Posterior vena cava (tissue), 2 donors: ENCODE measurements at places on chromosomes 7 and 10. TPM values are rescaled to one million over a fixed set of nuclear protein-coding genes. Genes with fewer than 3 reads are reported as not detected.
A peak's percentile ranks its signal among the peaks of the same experiment; 100 is the strongest.

DNA sequence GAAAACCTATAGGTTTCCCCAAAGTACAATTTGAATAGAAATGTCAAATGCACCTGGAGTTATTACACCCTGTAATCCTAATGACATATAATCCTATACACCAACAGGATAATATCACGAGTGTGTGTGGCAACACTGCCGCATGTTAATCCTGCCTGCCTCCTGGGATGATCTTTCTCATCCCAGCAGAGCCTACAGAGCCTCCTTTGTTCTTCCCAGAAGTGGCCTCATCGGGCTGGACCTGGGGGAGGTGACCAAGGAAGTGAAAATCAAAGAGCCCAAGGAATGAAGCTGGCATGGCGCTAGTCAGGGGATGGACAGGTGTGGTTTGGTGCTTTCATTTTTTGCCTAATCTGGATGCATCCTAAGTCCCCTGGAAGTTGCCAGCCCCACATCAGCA lies 29.5 kb upstream of the LEP start:
- no peak for DNase-seq

Gene AMZ1
- 1.1 TPM for total RNA-seq

Gene STN1
- 18.2 TPM for total RNA-seq

GRCh38 chr10:86168256-86168655 lies 198.3 kb downstream of the GRID1 start:
- peak; percentile 62 for DNase-seq

- DNase-seq: no peak
Observed at GRCh38 chr7:23474829-23475575, 4.7 kb upstream of the IGF2BP3 start.

Gene NANOS1
- total RNA-seq: 1.5 TPM

DNA sequence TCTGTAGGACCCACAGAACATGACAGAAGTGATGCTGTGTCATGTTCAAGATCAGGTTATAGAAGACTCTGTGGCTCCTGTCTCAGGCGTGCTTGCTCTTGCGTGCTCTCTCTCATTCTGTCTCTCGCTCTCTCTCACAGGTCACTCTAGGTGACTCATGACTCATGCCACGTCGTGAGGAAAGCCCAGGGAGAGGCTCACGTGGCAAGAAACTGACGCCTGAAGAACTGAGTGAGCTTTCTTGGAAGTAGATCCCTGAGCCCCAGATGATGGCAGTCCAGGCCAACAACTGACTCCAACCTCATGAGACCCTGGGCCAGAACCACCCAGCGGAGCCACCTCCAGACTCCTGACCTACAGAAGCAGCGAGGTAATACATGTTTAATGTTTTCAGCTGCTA lies 103.3 kb downstream of the DNMBP start:
- no peak for DNase-seq

DNA sequence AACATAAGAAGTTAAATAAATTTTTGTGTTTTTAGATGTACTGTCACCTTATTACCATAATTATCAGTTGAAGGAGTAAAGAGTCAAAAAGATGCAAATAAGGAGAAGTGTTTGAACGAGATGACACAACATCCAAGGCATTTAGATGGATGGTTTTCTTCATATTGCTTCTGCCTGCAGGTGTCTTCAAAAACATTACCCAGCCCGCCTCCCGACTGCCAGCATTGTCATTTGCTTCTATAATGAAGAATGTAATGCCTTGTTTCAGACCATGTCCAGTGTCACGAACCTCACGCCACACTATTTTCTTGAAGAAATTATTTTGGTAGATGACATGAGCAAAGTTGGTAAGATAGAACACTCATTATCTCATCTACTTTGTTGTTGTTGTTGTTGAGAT lies 26.6 kb downstream of the GALNTL5 start:
- DNase-seq: no peak

GRCh38 chr7:39468261-39468660 lies 97.9 kb upstream of the YAE1 start:
- DNase-seq: no peak

DNA sequence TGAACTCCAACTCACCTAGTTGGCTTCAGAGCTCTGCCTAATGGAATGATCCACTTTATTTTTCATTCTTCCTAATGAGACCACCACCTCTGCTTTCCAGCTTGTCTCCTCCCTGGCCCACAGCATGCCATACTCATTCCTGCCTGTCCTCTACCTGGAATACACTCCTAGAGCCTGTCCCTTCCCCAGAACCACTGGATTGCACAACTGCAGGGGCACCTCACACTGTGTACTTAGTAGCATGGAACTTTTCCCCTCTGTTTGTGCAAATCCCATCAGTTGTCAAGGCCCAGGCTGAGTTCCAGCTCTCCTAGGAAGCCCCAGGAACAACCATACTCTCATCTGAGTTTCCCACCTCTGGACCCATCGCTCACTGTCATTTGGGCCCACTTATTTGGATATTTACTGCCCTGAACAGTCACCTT lies 15.6 kb downstream of the ALDH18A1 start:
- DNase-seq: no peak

DNA sequence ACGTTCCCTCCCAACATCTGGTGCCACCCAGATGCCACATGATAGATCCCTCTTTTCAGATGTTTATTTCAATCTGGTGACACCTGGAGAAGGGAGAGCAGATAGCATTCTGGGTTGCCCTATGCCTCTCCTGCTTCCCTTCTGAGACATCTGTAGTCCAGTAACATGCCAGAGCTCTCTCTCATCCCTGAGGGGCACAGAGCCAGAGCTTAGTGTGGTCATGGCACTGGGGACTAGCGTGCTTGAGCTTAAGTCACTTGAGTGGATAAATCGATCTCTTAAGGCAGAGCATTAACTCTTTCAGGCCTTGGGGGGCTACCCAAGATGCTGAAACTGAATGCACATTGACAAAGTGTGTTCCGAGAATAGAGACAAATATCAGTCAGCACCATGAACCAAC lies 47.9 kb downstream of the WNT2 start:
- no peak for DNase-seq

Gene PPP1R17
- total RNA-seq: not detected

Gene PDGFA
- total RNA-seq: 63.1 TPM

DNA sequence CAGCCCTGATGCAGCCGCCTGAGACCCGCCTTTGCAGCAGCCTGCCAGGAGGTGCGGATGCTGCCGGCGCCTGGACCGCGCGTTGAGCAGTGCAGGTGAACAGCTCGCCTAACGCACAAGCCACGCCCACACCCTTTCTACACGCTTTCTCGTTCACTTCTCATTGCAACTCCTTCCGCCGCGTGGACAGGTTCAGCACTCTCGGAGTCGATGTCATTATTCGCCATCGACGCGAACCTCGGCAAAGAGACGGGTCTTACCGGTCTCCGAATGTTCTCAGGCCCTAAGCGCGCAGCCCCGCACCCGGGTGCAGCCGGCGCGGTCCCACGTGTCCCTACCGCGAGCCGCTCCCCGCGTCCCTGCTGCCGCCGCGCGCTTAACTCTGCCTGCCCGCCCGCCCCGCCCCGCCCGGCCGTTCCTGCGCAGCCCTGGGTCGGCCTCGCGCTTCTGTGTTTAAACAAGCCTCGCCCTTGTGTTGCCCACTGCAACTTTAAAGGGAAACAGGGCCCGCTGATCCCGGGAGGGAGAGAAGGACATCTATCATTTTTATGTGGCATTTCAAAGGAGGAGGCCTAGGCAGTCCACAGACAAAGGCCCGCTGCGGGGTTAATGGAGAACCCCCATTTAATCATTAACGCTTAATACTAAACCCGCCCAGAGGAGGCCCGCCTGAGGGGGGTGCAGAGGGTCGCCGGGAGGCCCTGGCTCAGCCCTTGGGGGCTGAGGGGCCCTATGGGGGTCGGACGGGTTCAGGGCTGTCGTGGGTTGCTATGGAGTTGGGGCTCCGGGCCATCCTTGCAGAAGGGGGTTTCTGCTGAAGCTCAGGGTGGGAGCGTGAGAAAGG lies 128.5 kb downstream of the WDR11 start:
- DNase-seq: no peak

GRCh38 chr7:92325173-92325572 lies 79.4 kb downstream of the ANKIB1 start:
- no peak for DNase-seq

DNA sequence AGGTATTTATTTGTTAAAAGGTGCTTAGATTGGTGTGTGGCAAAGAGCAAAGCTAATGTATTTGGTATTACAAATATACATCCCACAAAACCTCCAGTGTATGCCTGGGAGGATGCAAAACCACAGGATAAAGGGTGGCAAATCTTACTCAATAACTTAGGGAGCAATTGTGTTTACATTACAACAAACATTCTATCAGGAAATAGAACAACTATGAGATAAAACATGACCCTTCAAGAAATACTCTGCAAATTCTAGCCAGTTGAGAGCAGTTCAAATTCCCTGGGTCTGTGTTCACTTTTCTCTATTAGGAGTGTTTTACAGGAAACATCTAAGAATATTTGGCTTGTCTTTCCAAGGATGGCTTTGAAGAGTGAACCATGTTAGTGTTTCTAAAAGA lies 64.9 kb downstream of the CUL1 start:
- DNase-seq: no peak

DNA sequence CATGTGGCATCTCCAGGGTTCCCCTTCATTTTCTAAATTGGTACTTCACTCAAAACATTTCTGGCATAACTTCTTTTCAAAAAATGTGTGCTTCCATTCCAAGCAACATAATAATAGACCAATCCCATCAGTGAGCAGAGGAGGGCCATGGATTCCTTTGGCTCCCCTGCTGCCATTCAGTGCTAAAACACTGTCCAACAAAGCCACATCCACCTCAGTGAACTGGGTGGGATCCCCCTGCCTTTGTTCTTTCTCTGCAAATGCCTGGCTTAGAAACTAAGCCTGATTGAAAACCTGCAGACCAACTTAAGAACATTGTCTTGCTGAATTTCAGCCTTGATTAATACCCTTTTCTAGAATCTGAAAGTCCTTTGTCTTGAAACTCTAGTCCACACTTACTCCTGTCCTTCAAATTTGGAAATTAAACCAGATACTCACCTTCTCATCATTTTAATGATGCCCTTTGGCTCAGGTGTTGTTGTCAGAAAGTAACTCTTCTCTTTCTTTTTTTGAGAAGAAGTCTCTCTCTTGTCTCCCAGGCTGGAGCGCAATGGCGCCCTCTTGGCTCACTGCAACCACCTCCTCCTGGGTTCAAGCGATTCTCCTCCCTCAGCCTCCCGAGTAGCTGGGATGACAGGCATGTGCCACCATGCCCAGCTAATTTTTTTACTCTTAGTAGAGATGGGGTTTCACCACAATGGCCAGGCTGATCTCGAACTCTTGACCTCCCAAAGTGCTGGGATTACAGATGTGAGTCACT lies 132.3 kb downstream of the PLXNA4 start:
- DNase-seq: peak; percentile 35

DNA sequence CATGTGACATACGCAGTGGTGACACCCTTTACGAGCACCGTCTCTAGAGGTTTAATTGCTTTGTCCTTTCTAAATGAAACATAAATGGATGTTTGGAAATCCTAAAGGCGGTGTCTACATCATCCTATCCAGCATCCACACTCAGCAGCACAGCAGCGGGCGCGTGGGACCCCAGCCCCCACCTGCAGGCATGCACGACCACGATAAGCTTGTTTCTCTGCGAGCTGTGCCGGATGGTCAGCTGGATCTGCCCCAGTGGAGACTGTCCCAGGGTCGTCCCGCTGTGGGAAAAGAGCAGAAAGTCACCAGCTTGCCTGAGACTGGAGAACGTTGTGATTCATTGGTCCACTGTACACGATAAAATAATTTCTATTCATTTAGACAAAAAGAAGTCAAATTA lies 34.2 kb upstream of the NCAPG2 start:
- DNase-seq: no peak

DNA sequence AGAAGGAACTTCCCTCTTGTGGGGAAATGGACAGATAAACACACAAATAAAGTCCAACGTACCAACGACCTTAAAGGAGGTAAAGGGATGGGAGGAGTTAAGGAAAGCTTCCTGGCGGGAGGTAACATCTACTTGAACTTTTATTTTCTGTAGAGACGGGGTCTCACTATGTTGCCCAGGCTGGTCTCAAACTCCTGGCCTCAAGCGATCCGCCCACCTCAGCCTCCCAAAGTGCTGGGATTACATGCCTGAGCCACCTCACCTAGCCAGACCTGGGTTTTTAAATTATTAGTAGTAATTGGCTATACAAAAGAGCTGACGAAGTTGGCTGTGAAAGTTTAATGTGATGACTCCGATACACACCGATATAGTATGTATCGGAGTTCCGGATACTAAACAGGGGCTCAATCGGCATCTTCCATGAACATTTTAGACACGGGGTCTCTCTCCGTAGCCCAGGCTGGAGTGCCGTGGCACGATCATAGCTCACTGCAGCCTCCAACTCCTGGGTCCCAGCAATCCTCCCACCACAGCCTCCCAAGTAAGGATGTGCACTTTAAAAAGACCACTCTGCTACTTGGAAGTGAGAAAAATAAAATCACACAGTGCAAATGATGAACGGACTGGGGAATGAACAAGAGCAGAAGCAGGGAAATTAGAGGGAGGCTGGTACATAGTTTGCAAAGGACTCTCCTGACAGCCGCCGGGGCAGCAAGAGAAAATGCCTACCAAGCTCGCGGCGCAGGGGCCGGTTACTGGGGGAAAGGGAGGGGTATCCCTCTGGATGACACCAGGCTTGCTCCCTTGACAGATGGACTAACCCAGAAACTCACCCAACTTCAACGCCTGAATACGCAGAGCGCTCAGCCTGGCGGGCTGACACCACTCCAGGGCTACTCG lies 1.0 kb downstream of the BCL7B start:
- DNase-seq: no peak

DNA sequence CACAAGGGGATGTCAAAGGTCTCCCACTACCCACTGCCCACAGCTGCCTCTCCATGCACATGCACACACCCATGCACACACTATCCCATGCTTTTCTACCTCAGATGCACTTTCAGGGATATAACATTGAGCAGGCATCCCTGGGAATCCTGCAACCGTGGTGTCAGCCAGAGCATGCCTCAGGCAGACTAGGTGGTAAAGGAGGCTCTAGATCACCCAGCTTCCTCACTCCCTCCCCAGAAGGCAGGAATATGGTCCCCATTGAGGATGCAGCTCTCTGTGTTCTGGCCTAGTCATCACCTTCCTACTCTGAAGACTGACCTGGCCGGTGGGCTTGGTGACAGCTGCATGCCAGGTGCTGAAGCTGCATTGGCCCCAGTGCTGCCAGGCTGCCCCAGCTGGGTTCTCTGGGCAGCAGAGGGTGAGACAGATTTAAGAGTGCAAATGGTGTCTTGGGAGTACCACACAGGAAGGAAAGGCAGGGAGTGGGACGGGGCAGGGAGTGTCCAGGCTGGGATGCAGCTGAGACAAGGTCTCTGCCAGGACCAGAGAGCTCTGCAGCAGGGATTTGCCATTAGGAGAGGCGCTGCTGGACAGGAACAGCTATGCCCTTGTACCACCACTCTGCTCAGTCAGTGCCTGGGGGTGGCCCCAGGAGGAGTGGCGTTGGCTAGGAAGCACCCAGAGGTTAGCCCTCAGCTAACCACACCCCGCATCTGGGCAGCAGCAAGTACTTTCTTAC lies 53.4 kb upstream of the GDF10 start:
- no peak for DNase-seq

Gene NOC3L
- 15.5 TPM for total RNA-seq

- DNase-seq: no peak
Observed at GRCh38 chr7:42192851-42193461, 44.1 kb downstream of the GLI3 start.

- DNase-seq: peak; percentile 76
Observed at GRCh38 chr10:132570771-132571649, 33.4 kb downstream of the INPP5A start.

Gene PHKG1
- 3.7 TPM for total RNA-seq

Gene HTRA1
- total RNA-seq: 152 TPM

Gene ERVW-1
- total RNA-seq: not detected

GRCh38 chr10:70886921-70887665 lies 1.3 kb downstream of the PCBD1 start:
- DNase-seq: no peak

Gene SLC29A3
- 3.5 TPM for total RNA-seq
